ENCODE measurements at places on chromosomes 4 and X.

- peak; percentile 1 for DNase-seq
These were observed 47.2 kb downstream of the SLC34A2 start for GRCh38 chr4:25702848-25703247.

GRCh38 chrX:155695419-155695818, 82.7 kb upstream of the TMLHE start:
- DNase-seq = no peak

DNA sequence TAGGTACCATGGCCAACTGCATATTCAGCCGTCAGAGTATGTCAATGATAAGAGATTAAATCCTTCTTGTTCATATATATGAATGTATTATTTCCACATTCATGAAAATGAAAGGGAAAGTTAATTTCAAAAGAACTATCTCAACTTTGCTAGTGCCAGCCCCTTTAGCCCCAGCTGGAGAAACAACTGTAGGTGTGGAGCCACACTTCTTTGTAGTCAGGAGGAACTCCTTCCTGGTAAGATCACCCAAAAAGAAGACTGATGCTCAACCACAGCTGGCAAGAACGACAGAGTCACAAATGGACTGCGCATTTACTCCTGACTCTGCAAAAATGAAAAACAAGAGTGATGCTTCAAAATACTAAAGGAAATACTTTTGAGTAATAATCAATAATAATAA, 136.3 kb downstream of the RASL11B start:
- DNase-seq = no peak

GRCh38 chr4:8547108-8547911, 32.9 kb upstream of the GPR78 start:
- peak; percentile 8 for DNase-seq

- no peak for DNase-seq
These were observed 55.5 kb downstream of the SHISA3 start for GRCh38 chr4:42452823-42453222.

GRCh38 chr4:133869486-133869885, 332.1 kb downstream of the PABPC4L start:
- DNase-seq = no peak

DNA sequence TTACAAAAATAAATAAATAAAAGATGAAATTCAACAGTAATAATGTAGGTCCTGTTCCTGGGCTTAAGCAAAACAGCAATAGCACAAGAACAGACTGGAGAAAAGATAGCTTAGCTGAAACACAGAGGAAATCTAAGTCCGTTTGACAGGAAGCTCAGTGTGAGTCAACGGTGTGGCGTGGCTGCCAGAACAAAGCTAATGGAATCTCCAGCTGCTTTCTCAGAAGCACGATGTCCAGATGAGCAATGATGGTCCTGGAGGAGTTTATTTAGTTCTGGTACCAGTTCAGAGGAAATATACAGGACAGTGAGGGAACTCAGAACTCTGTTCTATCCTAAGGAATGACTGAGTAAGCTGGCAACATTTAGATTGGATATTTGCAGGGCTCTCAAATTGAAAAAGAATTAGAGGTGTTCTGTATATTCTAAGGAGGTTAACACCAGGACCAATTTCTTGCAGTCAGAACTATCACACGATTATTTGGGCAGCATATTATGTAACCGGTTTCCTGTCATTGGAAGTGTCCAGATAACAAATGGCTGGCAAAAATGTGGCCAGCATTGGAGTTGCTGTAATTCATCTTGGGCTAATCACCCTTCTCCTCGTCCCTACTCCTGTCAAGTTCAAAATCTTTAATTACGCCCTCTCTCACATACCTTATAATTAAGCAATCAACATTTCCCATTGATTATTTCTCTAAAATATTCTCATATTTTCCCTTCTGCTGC, 12.7 kb downstream of the GAB3 start:
- DNase-seq = peak; percentile 51

DNA sequence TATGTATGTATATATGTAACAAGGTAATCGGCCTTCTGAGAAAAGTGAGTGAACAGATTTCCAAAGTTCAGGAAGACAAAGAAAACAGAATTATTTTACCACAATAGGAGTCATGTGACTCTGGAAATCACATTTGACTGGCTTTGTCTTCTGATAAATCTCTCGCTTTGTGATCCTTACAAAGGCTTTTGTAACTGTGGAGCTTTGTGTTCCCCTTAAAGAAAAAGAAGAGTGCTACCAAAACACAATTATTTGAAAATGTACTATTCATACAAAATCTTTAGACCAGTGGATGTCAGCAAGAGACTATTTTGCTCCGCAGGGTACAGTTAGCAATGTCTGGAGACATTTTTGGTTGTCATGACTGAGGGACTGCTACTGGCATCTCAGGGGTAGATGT, 238.8 kb downstream of the LDB2 start:
- DNase-seq = no peak

DNA sequence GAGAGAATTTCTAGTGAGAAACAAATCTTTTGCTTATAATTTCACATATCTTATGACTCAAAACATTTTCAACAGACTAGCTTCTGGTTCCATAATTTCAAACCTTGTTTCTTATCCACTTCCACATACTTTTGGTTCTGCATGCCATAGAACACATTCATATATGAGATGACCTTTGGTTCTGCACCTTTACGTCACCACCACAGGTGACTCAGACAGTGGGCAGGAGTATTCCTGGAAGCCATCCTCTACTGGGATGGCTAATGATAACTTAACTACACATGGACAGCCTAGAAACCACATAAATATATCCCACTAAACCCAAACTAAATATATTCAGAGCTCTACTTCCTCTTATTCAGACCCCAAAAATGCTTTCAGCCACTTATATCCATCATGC, 133.3 kb downstream of the DCK start:
- DNase-seq = no peak

- no peak for DNase-seq
These were observed 259.2 kb upstream of the AADAT start for GRCh38 chr4:170348945-170349344.

- no peak for DNase-seq
These were observed 5.4 kb upstream of the NAA15 start for GRCh38 chr4:139295942-139296299.

DNA sequence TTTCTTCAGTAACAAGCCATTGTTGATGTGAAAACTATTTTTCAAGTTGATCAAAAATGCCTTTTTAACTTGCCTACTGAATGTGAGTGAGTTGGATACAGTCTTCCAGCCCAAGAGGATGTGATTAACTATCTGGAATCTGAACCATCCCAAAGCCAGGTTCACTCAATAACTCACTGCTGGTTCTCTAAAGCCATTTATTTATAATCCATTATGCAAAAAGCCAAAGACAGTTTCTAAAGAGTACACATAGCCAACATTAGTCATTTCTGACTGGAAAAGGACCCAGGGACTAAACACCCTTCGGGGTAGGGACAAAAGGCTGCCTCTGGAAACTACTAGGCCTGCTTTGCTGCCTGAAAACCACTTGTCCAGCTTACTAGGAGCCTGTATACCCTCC, 109.6 kb downstream of the SHROOM4 start:
- DNase-seq = no peak

GRCh38 chr4:11152684-11153083, 276.0 kb downstream of the HS3ST1 start:
- DNase-seq = peak; percentile 79

DNA sequence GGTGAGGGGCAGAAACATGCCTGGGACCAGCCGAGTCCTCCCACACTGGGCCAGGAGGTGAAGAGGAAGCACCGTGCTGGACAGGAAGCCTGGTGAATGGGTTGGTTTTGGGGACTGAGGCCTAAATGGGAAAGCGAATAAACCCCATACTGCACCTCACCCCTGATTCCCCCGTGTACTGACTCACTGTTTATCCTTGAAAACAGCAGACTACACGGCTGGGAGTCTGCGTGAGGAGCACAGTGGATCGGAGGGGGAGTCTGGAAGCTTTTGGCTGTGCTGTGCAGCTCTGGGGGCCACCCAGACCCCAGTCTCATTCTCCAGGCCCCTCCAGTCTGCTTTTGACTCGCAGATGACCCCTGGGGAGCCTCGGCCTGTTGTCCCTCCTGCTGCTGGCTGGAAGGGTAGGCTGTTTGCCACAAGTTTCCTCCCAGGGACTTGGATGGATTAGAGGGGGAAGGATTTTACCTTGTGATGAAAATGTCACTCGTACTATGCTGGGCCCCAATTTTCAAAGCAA, 90.0 kb downstream of the PSAPL1 start:
- no peak for DNase-seq

Data from NCI-H69 (cell line).